ENCODE measurements at places on chromosomes 7 and 10.

DNA sequence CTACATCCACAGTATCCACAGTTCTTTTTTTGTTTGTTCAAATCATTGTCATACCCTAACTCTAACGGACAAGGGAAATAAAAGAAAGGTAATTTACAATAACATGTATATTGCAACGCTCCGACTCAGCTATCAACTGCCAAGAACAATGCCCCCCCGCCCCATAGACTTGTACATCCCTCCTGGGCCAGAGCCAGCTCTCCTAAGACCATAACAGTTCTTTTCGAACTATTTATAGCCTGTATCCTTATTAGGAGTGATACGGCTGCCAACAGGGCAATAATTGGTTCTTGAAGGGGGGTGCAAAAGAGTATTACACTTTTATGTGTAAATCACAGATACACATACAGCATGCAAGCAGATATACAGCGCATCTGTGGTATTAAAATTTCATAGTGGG is 495.7 kb downstream of the GALNT17 start:
- DNase-seq = no peak

- no peak for DNase-seq
Observed at GRCh38 chr7:101868191-101868950, 50.9 kb downstream of the CUX1 start.

DNA sequence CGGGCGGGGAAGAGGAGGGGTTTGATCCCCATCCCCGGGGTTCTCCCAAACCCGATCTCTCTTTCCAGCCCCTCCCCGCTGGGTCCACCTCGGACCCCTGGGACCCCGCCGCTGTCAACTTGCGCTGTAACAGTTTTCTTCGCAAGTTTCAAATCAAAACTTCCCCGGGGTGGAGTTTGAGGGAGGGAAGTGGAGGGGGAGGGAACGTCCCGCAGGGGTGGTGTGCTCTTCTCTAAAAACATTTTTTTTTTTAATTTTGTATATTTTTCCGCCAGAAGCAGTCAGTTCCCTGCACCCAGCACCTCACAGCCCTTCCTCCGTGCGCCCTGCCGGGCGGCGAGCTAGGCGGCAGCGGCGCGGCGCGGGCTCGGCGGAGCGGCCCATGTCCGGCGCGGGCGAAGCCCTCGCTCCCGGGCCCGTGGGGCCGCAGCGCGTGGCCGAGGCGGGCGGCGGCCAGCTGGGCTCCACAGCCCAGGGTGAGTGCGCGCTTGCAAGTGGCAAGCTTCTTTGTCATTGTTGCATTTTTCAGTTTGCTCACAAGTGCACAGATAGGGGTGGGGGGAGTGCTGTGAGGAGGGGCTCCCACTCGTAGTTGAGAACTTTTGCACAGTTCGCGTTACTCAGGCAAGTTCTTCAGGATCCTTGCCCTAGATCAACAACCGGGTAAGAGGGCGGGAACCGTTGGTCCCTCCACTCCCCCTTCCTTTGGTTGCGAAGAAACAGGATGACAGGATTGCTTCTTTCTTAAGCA is 933 bp downstream of the MDFIC start:
- DNase-seq = peak; percentile 30

DNA sequence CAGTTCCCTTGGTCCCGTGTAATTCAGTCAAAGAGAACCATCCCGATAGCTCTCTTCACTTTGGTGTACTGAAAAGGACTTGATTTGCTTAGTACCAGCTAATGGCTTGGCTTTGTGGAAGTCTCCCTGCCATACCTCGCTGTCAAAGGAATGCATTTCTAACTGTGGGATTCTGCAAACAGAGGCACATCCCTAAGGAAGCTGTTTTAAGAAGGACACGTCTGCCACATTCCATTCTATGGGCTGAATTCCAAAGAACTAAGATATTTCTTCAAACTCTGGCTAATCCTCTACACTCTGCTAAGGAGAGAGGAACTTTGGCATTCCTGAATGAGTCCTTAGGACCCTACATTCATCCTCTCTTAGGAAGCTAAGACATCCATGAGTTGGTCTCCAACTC is 327.9 kb downstream of the SFMBT2 start:
- no peak for DNase-seq

- no peak for DNase-seq
Observed at GRCh38 chr10:93160829-93161228, 87.1 kb downstream of the CYP26A1 start.

GRCh38 chr7:73770002-73770859 is at the start of gene CLDN3:
Gene CLDN3 (minus strand): TSS chr7:73770270. CDS start chr7:73770049, 221 bp downstream.
- peak; percentile 5 for DNase-seq

- no peak for DNase-seq
Observed at GRCh38 chr10:128160297-128160711, 34.1 kb upstream of the MKI67 start.

- DNase-seq = no peak
Observed at GRCh38 chr7:19215412-19215811, 70.2 kb upstream of the FERD3L start.

- DNase-seq = peak; percentile 25
Observed at GRCh38 chr7:134605978-134606923, 40.4 kb upstream of the BPGM start.

GRCh38 chr10:53430127-53430891 is 657.7 kb upstream of the MBL2 start:
- no peak for DNase-seq

DNA sequence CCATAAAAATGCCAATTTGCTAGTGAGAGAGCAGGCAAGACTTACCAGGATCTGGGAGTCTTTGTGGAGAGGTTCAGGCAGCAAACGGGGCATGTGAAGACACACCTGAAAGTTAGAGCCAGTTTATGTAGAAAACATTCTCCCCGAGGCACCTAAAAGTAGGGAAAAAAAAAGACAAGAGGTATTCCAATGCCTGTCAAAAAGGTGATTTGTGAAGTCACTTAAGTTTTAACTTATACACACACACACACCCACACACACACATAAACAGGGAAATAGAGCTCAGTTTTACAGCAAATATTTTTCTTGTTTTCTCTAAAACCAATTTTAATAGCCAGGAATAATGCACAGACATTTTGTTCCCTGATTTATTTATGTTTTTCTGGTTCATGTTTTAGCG is at the start of gene LAMB4:
Gene LAMB4, minus strand, starts transcription at position 101 of the 400 bp plus-strand sequence. CDS start 7,197 bp downstream, outside the sequence.
- no peak for DNase-seq

GRCh38 chr7:102407910-102408309 is 11.7 kb downstream of the PRKRIP1 start:
- DNase-seq = no peak

GRCh38 chr7:107147464-107148393 is 21.1 kb upstream of the HBP1 start:
- no peak for DNase-seq

GRCh38 chr10:125811251-125811650 is 11.8 kb downstream of the UROS start:
- no peak for DNase-seq

DNA sequence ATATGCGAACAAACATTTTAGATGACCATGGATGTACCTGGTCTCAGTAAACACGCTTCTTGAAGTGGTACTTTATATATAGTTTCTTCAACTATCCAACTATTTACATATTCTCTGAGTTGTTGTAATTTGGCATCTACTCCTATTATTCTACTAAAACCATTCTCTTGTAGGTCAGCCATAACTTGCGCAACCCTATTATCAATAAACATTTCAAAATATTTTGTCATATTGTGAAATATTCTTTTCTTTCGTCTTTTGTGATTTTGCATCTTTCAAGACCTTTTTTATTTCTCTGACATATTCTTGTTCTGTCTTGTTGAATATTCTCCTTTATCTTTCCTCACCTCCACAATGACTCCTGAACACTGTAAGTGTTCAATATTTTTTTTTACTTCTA is 753.3 kb downstream of the NXPH1 start:
- DNase-seq = no peak

DNA sequence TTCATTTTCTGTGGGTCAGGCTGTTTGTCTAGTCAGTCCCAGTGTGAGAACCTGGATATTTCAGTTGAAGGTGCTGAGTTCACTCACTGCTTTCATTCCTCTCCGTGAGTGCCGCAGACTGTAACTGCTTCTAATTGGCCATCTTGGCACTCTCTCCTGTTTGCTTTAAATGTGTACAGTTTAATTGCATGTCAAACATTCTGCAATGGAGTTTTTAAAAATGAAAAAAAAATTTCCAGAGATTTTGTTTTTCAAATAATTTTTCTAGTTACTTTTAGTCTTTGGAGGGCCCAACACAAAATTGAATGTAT is 87.8 kb downstream of the CCSER2 start:
- no peak for DNase-seq

- no peak for DNase-seq
Observed at GRCh38 chr7:1463676-1464223, 4.5 kb upstream of the MICALL2 start.

DNA sequence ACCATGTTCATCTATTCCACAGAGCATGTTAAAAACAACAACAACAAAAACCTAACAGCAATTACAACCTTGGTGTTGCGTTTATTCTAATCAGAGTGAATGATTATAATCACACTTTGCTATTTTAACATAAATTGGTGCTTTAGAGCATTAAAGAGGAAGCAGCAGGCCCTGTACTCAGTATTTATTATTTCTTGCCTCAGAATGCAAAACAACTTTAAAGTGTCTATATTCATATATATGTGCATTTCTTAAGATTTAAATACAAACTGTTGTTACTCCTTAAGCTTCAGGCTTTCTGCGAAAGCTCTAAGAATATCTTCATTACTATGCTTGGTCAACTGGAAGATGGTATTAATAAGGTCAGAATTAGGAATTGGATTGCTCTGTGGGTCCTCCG is 21.5 kb downstream of the ARL5B start:
- DNase-seq = no peak

GRCh38 chr10:80599424-80599847 is 61.7 kb downstream of the SH2D4B start:
- DNase-seq = no peak

DNA sequence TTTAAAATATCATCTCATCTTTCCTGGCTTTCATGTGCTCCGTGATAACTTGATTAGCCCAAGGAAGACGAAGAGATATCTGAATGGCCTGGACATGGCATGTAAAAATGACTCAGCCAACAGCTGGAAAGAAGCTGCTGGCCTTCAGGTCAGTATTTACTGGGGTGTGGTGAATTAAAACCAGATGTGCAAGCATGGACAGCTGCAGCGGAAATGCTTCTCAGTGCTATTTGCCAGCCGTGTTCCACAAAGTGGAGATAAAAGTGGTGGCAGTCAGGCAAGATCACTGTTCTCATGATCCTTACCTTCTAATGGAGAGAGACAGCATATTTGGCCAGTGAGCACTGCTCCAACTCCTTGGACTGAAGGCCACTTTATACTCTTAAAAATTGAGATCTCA is 203.1 kb upstream of the VSTM2A start:
- DNase-seq = no peak

DNA sequence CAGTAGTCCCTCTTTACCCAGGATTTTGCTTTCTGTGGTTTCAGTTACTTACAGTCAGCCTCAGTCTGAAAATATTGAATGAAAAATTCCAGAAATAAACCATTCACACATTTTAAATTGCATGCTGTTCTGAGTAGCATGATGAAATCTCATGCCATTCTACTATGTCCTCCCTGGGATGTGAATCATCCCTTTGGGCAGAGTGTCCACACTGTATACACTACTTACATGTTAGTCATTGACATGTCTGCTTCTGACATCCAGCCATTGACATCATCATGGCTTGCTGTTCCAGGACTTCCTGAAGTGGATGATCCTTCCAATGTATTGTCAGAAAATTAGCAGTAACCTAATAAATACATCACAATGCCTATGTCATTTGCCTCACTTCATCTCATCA is 34.6 kb upstream of the MALRD1 start:
- DNase-seq = no peak

GRCh38 chr7:2929321-2930201 is 85.5 kb upstream of the GNA12 start:
- DNase-seq = no peak

DNA sequence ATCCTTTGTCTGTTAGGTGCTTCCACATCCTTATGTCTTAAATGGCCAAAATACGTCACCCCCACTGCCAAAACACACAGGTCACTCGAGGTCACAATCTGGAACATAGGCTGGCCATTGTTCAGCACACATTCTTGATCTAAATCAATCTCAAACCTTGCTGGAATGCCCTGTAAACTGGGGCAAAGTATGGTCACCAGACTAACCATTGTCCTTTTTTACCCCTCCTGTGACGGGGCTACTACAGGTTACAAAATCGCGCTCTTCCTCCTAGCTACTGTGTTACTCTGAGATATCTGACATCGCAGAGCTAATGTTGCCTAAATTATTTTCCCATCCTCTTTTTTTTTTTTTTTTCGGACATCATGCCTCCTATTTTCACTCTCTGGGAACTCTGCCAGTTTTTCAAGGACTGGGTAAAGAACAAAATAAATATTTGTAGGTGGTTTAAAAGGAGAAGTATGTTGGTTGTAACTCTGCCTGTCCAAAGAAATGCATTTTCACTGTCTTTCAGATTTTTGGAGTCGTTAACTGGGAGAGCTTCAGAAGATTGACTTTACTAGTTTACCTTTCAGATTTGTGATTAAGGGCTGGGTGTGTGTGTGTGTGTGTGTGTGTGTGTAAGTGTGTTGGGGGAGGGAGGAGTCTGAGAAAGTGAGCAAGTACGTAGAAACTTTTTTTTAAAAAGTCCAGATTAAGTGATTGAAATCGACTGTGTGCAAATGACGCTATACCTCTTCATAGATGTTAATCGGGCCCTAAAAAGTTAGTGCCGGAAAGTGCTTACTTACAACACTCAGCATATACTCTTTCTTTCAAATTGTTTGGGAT is 942 bp upstream of the KIAA1217 start:
- no peak for DNase-seq

GRCh38 chr7:8284606-8285005 is 22.6 kb upstream of the ICA1 start:
- no peak for DNase-seq

DNA sequence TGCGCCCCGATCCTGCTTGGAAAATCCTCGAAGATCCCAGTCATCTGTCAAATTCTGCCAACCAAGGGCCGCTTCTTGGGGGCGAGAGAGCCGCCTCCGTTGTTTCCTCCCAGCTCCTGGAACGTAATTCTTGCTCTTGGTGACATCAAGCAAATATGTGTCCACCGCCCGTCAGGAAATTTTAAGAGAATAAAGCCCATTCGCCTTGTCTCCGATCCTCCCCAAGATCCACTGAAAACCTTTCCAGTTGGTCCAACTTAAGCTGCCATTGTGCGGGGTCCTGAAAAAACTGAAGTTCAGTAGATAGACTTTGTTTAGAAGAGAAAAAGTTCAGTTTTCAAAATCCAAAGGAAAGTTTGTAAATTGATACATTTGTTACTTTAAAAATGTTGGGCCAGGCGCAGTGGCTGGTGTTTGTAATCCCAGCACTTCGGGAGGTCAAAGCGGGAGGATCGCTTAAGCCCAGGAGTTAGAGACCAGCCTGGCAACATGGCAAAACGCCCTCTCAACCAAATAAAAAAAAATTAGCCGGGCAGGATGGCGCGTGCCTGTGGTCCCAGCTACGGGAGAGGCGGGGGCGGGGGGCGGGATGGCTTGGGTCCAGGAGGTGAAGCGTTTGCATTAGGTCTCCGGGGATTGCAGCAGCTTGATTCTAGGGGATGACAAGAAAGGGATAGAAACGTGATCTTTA is 1.0 kb upstream of the ZNF800 start:
- no peak for DNase-seq

GRCh38 chr7:43141091-43141490 is 28.6 kb downstream of the HECW1 start:
- DNase-seq = no peak

- no peak for DNase-seq
Observed at GRCh38 chr10:123227706-123228105, 73.5 kb downstream of the BUB3 start.
